NCI-H187 treated with DMSO at 0.1 percent for 48 hours (cell line): ENCODE measurements at places on chromosomes 7 and 10.

GRCh38 chr10:126583552-126584200 is 86.8 kb downstream of the C10orf90 start:
- no peak for DNase-seq

GRCh38 chr10:5944389-5945189 is 32.8 kb downstream of the IL15RA start:
- no peak for DNase-seq

DNA sequence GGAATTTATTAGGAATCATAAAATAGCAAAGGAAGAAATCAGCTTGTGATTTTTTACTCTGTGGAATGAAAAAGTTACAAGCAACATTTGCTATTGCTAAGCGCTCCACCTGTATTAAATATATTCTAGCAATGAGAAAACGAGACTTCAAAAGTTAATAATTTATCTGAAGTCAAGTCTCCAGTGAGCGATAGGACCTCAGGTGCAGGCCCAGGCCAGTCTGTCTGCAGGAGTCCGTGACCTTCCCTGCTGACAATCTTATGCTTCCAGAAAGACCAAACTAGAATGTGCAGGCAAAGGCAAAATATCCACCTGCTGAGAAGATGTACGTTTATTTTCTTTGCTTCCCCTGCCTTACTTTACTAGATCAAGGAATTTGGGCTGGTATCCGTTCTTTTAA is 22.7 kb downstream of the MRC1 start:
- no peak for DNase-seq

DNA sequence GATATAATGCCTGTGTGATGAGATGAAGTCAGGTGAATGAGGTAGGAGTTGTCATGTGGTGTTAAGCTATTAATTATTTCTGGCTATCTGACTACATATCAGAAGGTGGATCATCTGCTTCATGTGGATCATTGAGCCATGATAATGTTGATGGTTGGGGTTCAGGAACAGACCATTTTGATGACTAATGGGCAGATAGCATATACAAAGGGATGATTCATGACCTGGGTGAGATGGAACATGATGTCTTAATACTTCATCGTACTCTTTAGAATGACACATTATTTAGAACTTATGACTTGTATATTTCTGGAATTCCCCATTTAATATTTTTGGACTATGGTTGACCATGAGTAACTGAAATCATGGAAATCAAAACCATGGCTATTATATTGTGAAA is 155.1 kb downstream of the OR13A1 start:
- no peak for DNase-seq

DNA sequence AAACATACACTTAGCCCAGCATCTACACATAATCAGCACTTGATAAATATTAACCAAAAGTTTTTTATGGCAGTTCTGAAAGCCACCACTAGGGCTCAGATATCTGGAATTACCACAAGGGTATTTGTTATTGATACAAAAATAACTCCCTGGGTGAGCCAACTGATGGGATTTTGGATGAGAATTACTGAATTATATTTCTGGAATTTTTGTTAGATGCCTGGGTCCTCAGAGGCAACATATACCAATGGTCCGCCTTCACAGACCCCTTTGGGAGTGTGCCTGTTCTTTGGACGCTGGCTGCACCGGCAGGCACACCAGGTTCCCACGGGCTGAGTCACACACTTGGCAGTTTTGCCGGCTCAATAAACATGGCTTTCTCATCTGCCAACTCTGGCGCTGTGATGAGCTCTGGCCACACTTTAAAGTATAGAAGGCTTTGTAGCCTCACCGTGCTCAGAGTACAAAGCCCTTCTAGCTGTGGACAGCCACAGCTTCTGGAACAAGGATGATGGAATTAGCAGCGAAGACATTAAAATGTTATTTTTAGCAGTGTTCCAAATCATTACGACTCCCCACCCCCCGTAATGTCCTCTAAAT is 24.5 kb upstream of the EEPD1 start:
- DNase-seq = no peak

- DNase-seq = no peak
These were observed 164.8 kb upstream of the CDK1 start for GRCh38 chr10:60613434-60613833.

DNA sequence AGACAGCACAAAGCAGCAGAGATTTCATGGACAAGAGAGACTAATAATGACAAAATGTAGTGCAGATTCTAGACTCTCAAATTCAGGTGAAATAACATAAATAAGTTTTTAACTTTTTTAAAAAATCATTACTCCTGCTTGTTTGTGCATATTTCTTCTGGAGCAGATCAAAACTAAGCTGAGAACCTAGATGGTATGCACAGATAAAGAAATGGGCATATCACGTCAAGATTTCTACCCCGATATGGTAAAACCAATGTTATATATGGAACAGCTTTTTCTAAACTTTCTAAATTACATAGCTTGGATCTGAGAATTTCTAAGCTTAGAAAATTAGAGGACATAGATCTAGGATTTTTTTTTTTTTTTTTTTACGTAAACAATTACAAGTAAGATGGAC is 18.2 kb downstream of the TWIST1 start:
- no peak for DNase-seq

DNA sequence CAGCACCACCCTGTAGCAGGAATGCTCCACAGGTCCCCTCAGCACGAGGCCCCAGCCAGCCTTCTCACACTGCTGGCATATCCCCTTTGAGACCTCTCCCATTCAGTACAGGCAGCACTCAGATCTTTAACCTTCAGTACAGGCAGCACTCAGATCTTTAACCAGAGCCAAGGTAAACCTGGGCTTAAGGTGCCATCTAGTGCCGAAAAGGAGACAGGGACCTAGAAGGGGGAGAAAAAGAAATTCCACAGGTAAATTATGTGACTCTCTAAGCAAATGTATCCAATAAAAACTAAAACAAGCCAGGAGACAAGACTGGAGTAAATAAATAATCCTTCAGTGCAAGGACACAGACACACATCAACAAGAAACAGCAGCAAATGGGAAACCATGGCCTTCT is 358.6 kb downstream of the PTPRN2 start:
- no peak for DNase-seq

- DNase-seq = no peak
These were observed 49.4 kb downstream of the TEX36 start for GRCh38 chr10:125633517-125633999.

DNA sequence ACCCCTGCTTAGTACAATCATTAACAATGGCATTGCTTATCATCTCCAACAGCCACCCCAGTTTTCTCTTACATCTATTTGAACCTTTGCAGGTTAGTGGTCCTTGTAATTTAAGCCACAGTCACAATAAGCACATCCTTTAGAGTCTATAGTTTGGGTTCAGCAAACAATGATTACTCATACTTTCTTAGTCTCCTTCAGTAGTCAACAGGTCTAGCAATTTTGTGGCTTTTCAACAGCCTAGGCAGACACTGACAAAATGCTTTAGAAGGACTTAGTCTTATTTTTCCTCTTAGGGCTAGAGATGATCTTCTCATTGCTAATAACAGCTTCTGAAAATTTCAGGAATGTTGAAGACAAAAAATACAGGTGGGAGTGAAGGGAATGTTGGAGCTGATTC is 32.3 kb upstream of the FAM204A start:
- DNase-seq = no peak

DNA sequence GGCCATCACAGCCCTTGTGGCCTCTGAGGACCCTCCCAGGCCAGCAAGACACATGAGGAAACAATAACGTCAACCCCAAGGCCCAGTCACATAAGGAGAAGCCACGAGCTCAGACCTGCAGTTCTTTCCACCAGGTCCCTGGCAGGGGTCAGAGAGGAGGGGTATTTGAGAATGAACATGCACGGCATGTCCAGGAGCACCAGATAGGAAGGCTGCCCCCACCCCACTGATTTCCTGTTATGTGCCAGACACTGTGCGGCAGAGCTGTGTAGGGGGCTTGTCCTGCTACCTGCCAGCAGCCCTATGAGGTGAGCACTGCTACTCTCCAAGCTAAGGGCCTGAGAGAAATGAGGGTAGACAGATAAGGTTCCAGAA is 40.7 kb upstream of the ZMIZ1 start:
- DNase-seq = no peak

GRCh38 chr10:33566001-33566400 is 231.5 kb upstream of the NRP1 start:
- no peak for DNase-seq

DNA sequence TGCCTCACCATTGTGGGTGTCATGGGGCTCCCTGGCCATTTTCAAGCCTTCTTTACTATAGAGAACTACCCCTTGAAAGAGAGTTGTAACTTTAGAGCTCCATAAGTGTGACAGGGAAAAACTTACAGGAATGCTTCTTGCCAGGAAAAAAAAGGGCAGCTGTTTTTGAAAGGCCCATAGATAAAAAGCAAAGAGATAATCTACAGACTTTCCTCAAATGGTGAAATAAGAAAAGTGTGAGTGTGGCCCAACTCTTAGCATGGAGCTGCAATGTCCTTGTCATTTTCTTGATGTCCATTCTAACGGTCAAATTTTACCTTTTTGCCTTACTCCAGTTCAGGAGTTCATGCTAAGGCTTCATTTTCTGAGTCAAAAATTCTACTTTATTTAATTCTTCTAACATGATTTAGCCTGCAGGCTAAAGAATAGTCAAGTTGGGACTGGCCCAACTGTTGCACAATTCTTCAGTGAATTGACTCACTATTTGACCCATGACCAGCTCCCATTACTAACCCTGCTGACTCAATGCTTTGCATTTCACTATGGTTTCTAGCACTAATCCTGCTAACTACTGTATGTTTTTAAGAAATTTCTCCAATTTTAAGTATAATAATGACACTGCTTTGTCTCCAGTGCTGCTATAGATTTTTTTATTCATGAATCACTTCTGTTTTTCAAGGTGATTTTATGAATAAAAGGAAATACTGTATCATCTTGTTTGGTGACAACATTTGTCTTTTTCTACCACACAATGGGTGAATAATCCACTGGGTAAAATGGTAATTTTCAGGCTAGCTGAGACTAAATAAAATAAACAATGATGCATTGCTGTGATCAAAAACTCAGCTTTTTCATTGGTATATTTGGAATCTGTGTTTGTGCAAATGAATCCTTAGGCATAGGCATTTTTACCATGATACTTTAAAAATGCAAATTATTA is 41.4 kb upstream of the SGCE start:
- no peak for DNase-seq

GRCh38 chr7:5533821-5534367 is 110.3 kb upstream of the TNRC18 start:
- no peak for DNase-seq

- no peak for DNase-seq
These were observed 60.6 kb downstream of the MAP3K8 start for GRCh38 chr10:30494558-30494957.

GRCh38 chr7:32868116-32868515 is 23.4 kb downstream of the KBTBD2 start:
- no peak for DNase-seq

- no peak for DNase-seq
These were observed 76.0 kb downstream of the HIP1 start for GRCh38 chr7:75662579-75663301.

- no peak for DNase-seq
These were observed 28.1 kb upstream of the ELOVL3 start for GRCh38 chr10:102198027-102198426.

- no peak for DNase-seq
These were observed 213.0 kb downstream of the JAZF1 start for GRCh38 chr7:27967639-27968038.

DNA sequence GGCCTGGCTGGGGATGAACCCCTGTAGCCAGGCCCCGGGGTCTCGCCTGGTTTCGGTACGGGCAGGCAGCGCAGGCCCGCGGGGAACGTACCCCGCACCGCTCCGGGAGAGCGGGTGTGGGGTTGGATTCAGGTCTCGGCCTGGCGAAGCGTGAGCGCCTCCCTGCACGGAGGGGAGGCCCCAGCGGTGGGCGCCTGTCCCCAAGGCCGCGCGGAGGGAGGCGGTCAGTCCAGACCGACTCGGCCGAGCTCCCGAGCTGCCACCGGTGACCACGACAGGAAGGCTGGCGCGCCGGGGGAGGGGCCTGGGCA is 378 bp upstream of the INPP5F start:
- no peak for DNase-seq

DNA sequence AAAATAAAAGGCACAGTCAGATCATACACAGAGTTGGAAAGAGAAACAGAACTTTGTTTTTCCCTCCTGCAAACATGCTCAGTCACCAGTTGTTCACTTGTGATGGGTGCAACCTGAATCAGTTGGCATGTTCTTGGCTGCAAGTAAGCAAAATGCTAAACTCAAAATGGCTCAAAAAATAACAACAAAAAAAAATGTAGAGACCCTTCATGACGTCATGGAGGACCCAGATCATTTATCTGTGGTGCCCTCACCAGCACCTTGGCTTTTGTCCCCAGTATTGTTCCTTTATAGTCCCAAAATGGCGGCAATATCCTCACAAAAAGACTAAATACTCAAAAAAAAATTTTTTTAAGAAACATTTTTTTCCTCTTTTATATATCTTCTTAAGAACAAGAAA is 112.4 kb downstream of the CABCOCO1 start:
- no peak for DNase-seq

GRCh38 chr10:17872191-17873091 is 63.3 kb downstream of the MRC1 start:
- no peak for DNase-seq

DNA sequence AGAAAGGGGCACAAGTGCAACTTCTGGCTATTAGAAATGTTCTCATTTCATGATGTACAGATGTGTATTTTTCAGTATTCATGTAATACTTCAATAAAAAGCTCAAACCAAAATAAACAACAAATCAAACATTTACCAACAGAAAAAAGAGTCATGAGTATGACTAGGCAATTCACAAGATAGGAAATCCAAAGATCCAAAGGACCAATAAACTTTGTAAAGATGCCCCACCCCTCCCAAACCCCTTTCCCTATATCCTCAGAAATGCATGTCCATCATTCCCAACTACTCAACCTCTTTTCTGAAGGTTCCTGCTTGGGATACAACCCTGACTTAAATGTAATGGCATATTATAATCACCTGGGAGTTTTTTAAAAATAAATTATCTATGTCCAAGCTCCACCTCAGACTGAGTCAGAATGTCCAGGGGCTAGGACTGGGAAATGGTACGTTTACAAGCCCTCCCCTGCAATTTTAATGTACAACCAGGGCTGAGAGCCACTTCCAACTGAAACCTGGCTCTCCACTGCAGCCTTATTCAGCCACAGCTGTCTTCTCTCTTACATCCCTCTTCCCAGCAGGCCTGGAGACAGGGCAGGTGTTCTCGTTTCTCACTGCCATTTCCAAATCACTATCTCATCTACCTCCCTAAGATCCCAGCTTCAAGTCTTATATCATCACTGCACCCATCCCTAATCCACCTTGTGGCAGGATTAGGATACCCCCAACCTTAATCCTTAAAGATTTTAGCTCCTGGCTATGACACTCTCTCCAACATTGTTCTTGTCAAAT is 36.5 kb downstream of the COA1 start:
- DNase-seq = no peak

- no peak for DNase-seq
These were observed 251.6 kb downstream of the SKAP2 start for GRCh38 chr7:26612742-26613141.

GRCh38 chr7:95674101-95674500 is 77.8 kb upstream of the PDK4 start:
- no peak for DNase-seq

DNA sequence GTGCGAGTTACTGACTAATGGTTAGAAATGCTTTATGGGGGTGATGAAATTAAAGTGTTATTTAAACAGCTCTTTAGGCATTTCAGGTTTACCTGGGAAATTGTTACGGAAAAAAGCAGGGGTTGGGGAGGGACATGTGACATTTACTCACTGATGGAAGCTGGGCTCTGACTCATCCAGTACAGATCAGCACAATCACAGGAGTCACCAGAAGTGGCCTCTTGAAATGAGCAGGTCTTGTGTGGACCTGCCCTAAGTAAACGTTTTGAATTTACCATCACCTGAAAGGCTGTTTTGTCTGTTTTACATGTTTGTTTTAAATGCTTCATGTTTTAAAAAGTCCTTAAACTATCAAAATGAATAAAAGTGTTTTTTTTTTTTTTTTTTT is 2.3 kb downstream of the GLRX3 start:
- DNase-seq = peak; percentile 44
